ENCODE measurements at places on chromosomes 5 and 9.

GRCh38 chr5:68708842-68709170 lies 385.0 kb upstream of the SLC30A5 start:
- DNase-seq = no peak

- DNase-seq = no peak
These were observed 679.8 kb upstream of the FTMT start for GRCh38 chr5:121171834-121172233.

GRCh38 chr9:3948826-3949556 lies 350.9 kb downstream of the GLIS3 start:
- DNase-seq = no peak

DNA sequence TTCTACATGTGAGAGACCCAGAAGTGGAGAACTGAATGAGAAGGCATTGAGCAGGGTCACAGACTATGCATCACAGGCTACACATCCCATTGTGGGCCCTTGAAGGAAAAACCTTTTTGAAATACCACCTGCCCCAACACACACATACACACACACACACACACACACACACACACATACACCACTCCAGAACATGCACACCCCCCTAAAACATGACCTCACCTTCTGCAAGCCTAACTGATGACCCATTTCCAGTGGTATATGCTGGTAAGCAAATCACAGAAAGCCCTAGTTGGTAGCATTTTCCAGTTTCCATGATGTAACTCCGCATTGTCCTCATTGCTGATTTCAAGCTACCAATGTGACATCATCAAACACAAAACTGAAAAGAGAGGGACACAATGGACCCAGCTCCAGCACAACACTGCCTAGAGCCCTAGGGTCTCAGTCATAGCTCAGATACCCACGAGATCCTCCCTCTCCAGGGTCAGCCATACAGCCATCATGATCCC lies 36.4 kb downstream of the THBS4 start:
- no peak for DNase-seq

GRCh38 chr5:43619911-43620310 lies 16.9 kb downstream of the NNT start:
- no peak for DNase-seq

- DNase-seq = peak; percentile 51
These were observed 8.2 kb downstream of the RAPGEF1 start for GRCh38 chr9:131731644-131732043.

GRCh38 chr5:14925326-14925725 lies 53.7 kb upstream of the ANKH start:
- DNase-seq = no peak

DNA sequence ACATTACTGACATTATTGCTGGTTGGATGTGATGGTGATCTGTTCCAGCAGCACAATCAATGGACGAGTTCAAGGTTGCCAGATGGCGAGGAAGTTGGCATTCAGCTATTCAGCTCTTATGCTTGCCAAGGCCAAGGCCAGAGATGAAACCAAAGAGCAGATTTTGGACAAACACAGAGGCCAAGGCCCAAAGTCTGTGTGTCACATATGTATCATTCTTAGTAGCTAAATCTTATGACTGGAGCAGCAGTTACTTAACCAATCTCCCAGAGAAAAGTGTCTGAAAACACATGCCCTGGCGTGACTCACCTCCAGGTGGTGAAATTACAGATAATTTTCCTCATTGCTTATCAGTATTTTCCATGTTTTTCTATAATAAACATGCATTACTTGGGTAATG lies 189.0 kb upstream of the EGFLAM start:
- DNase-seq = no peak

DNA sequence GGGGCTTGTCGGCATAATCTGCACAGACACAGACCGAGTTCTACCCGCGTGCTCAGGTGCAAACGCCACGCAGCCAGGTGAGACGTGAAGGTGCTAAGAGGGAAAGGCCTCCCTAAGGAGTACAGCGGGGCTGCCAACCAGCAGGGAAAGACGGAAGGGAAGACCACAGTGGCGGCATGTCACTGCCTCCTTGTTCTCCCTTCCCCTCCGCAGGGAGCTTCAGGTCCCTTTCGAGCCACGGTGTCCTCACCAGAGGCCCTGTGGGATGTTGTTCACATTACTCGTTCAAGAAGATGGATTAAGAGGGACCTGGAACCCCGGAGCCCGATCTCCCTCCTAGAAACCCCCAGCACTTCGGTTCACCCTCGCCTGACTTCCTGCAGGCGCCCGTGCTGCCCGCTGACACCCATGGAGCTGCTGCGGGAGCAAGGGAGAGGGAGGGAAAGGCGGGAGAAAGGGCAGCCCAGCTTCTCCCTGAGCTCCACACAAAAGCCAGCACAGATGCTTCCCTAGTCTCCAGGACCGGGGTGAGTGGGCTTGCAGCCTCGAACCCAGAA lies 686 bp downstream of the BRD9 start:
- no peak for DNase-seq

GRCh38 chr5:58922461-58923171 lies 339.7 kb downstream of the RAB3C start:
- DNase-seq = no peak

- no peak for DNase-seq
These were observed 100.6 kb upstream of the LIFR start for GRCh38 chr5:38657020-38657419.

GRCh38 chr5:137618476-137618875 lies 117.4 kb downstream of the KLHL3 start:
- DNase-seq = no peak

DNA sequence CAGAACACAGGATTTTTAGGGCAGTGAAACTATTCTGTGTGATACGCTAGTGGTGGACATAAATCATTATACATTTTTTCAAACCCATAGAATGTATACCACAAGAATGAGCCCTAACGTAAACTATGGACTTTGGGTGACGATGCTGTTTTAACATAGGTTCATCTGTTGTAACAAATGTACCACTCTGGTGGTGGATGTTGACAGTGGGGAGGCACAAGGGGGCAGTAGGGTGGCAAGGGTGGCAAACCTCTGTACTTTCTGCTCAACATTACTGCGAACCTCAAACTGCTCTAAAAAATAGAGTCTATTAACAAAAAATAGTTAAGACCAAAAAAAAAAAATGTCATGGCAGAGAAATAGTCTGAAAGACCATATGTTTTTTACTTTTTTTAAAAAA lies 9.1 kb upstream of the MVB12B start:
- DNase-seq = peak; percentile 50

DNA sequence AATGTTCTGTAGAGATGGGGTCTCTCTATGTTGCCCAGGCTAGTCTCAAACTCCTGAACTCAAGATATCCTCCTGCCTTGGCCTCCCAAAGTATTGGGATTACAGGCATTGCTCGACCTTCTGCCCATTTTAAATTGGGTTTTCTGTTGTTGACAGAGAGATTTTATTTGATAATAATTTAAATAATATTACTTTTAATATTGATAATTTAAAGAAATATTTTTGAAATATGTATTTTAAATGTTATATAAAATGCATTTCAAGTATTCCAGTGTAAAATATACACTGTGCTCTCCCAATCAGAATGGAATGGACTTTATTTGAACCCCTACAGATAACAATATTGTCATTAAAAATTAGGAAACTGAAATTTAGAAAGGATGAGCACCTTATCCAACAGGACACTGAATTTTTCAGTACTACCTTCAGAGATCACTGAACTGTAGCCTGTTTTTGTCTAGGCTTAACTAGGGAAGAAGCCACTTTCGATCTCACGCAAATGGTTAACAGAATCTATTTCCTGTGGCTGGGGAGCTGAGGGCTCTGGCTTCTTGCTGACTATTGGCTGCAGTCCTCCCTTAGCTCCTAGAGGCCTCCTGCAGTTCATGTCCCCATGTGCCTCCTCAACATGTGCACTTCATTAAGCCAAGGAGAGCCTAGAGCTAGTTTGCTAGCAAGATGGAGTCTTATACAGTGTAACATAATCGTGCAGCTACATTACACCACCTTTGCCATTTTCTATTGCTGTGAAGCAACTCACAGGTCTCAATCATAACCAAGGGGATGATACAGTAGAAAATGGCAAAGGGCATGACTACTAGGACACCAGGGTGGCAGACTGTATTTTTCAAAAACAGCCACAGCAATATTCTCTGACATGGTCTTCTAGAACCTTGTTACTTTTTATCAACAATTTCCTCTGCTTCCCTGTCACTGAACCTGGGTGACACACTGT lies 150.0 kb downstream of the CDC42SE2 start:
- peak; percentile 31 for DNase-seq

DNA sequence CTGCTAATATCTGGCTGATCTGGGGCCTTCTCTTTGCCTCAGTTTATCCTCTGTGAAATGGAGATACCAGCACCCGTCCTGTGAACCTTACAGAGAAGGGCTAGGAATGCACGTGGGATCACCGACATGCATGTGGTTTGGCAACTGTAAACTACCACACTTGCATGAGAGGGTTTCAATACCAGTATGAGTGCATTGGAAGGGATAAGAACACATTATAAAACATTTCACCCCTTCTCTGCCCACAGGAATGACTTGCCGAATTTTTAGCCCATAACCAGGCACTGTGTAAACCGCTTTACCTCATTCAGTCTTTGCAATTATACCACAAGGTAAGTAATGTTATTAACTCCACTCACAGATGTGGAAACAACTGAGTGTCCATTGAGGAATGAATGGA lies 8.9 kb upstream of the RAB14 start:
- no peak for DNase-seq

- DNase-seq = no peak
These were observed 5.1 kb upstream of the AHRR start for GRCh38 chr5:316210-317085.

DNA sequence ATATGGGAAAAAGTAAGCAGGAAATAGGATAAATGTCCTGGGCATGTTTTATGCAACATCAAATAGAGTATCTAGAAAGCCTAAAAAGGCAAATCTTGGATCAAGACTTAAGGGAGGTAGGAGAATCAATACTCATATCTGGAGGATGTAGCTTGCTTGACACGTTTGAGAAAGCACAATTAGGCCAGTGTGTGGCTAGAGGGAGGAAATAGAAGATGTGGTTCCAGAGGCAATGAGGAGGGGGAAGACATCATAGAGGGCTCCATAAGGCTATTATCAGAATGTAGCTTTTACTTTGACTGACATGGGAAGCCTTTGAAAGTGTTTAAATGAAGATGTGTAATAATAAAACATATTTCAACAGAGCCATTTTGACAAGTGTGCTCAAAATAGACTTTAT lies 200.7 kb upstream of the CDH12 start:
- no peak for DNase-seq

DNA sequence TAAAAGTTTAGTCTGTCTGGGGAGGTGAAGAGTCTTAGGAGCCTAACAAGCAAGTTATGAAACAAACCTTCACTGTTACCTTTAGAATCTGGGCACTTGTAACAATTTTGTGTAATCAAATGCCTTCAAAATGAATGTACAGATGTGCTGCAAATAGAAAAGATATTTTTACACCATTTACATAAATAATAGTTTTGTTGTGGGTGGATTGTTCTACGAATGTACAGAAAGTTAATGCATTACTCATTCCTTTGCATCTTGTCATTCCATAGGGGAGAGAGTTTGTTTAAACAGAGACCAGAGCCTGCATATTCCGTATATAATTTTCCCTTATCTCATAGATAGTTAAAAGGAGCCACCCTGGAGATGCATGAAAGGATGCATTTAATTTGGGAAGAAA lies 576.9 kb upstream of the SGCD start:
- no peak for DNase-seq

DNA sequence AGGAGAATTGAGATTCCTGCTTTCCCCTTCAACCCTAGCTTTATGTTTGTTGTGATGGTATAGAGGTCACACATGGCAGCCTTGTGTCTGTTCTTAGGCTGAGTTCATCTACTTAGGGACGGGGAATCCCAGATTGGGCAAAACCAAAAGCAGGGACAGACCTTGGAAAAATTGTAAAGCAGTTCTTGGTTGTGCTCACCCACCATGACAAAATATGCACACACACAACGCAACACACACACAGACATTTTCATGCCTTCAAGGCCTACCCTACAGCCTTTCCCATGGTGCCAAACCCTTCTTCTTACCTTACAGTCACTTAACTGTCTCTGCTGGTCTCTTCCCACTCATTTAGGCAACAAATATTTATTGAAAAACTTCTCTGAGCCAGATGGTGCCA lies 14.8 kb downstream of the PCDHGC5 start:
- DNase-seq = no peak

DNA sequence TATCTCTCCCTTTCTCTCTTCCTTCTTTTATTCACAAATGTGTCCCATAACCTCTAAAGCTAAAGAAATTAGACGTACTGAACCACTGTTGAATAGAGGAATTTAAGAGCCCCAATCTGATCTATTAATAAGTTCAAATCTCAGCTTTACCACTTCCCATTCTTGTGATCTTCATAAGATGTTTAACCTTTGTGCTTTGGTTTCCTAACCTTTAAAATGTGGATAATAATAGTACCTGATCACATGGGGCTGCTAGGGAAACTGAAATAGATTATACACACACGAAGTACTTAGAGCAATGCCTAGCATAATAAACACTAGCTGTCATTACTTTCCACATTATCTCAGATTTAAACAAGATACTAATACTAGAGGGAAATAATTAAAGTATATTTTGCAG lies 324.3 kb upstream of the SEMA6A start:
- no peak for DNase-seq

- DNase-seq = no peak
These were observed 12.8 kb upstream of the NUP214 start for GRCh38 chr9:131112374-131113154.

- DNase-seq = no peak
These were observed 1202.4 kb upstream of the SEMA6A start for GRCh38 chr5:117776977-117777376.
